ENCODE measurements at places on chromosomes 3 and 15.

DNA sequence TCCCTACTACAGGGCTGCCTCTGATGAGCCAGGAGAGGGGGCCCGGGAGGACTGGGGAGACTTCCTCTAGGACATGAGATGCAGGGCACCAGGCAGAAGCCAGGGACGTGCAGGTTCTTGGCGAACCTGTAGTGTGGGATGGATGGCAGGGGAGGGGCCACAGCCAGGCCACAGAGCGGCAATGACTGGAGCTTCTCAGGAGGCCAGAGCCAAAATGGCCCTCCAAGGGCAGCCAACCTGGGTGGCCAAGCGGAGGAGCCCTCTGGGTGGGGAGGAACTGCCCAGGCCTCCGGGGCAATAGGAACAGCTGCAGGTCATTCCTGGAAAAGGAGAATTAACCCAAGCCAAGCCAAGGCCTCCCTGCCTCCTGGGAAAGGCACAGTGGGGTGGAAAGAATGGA is 224.5 kb downstream of the XXYLT1 start:
- DNase-seq, result no peak

GRCh38 chr3:182330646-182331045 is 462.7 kb upstream of the ATP11B start:
- DNase-seq, result no peak

DNA sequence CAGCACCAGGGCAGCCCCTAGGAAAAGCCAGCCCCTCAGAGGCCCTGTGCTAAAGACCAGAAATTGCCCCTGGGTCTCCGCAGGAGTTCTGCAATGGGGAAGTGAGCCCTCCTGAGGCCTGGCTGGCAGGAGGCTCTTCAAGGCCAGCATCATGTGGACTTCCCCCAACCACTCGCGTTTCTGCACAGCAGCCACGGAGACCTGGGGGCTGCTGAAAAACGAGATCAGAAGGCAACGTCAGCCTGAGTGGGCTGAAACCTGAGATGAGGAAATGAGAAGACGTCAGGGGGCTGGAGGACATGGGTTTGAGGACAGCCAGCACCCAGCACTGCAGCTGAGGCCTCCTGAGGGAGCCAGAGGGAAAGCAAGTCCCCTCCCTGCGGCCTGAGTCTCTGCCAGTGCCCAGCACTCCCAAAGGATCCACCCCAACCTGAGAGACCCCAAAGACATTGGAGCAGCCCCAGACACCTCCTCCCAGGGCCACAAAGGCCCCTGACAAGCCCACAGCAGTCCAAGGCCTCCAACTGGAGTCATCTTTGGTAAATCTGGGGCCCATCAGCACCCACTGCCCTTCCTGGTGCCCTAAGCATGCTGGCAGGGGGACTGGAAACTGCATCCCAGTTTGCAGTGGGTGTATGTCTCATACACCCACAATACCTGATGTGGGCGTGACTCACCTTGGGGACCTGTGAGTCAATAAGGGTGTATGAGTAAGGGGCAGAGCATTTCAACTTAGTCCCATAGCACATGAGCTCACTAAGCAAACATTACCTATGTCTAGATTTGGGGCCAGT is 29.2 kb upstream of the CYP11A1 start:
- DNase-seq, result peak; percentile 69

- no peak for DNase-seq
Observed at GRCh38 chr3:110063178-110063577, 725.8 kb upstream of the DPPA4 start.

- no peak for DNase-seq
Observed at GRCh38 chr15:101244889-101245668, 6.8 kb downstream of the CHSY1 start.

DNA sequence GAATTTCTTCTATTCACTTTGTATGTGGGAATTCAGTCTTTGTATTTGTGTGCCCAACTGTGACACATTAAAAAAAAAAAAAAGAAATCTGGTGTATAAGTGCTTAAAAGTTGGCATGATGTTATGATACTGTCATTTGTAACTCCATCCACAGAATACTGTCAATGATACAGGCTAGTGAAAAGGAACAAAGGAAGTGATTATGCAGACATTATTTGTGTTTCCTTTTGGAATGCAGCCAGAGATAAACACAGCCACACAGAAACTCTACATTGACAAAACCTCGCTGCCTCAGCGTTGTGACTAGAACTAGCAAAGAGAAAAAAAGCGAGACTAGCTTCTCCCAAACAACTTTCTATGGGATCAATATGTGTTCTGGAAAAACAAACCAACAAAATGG is 519.2 kb upstream of the AGTR1 start:
- DNase-seq, result no peak

GRCh38 chr3:89217148-89217685 is 109.8 kb downstream of the EPHA3 start:
- no peak for DNase-seq

GRCh38 chr3:128568602-128569490 is 75.8 kb upstream of the GATA2 start:
- DNase-seq, result no peak

DNA sequence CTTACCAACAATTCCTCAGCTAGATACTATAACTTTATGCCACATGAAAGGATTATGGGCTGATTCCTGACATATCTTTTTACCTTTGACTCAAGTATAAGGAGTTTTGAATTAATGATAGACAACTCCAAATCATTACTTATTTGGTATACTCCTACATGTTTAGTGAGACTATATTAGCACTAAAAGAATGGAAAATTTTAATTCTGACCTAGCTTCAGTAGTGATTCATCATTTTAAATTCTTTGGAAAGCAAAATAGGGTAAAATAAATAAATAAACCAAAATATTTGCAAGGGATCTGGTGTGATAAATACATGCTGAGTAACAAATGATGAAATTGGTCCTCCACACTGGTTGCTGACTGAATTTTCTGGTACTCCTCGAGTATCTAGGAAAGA is 42.3 kb upstream of the VGLL3 start:
- DNase-seq, result no peak

DNA sequence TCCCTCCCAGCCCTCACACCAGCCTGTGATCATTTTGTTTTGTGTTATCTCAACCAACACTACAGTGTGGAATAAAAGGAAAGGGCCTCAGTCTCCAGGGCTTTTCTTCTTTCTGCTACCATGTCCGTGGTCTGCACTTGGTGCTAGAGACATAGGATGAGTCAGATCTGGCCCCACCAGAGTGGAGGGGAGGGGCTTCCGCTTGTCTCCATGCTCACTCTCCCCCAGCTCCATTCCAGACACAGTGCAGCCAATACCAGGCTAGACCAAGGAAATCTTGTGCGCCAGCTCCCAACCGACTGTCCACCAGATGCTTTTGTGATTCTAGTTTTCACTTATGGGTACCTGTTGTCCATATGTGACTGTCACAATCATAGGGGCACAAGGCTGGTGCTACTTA is 51.9 kb upstream of the TMEM115 start:
- no peak for DNase-seq

All from hematopoietic multipotent progenitor cell treated with erythropoietin and hydrocortisone succinate and interleukin-3 and kit ligand, for 4 days (in vitro differentiated cells).